GDM1 (cell line): ENCODE measurements at places on chromosomes 11 and 22.

DNA sequence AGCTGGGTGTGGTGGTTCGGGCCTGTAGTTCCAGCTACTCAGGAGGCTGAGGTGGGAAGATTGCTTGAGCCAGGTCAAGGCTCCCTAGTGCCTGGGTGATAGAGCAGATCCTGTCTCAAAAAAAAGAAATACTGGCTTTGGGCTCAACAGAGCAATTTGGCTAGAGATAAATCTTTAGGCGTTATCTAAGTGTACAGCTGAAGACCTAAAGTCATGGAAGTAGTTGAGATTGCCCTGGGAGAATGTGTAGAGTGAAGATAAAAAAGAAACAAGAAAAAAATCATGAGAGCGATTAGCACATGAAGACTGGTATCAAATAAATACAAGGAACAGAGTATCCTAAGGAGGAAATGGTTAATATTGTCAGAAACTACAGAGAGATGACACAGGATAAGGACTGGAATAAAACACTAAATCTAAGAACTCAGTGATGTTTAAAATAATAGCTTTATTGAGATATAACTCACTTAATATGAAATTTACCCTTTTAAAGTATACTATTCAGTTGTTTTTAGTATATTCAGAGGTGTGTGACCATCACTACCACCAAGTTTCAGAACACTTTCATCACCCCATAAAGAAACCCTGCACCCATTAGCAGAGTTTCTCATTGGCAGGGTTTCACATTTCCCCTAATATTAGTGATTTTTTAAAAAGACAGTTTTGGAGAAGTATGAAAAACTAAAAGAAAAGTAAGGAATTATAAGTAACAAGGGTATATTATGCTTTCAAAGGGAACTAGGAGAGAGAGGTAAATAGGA lies 20.7 kb downstream of the PIK3C2A start:
- DNase-seq, result no peak

DNA sequence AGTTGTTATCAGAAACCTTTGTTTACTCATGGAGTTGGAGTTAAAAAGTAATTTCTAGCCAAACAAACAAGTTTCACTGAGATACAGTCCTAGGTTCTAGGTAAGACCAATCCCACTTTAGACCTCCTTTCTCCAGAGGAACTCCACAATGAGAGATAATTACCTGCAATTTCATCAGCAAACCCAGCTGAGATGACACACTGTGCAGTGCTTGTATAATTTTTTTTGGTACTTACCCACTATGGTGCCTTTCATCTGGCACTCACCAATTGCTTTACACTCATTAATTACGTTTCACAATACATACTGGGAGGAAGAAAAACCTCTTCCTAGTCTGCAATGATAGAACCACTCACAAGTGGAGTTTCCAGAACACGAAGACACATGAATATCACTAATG lies 1.8 kb upstream of the MUC15 start:
- no peak for DNase-seq

GRCh38 chr11:72220696-72221363 lies 3.7 kb upstream of the INPPL1 start:
- DNase-seq, result no peak

- no peak for DNase-seq
Measured at GRCh38 chr22:39940757-39941305, 19.4 kb upstream of the TMA7B start.

GRCh38 chr11:10211470-10211869 lies 82.5 kb downstream of the SBF2 start:
- DNase-seq, result no peak

DNA sequence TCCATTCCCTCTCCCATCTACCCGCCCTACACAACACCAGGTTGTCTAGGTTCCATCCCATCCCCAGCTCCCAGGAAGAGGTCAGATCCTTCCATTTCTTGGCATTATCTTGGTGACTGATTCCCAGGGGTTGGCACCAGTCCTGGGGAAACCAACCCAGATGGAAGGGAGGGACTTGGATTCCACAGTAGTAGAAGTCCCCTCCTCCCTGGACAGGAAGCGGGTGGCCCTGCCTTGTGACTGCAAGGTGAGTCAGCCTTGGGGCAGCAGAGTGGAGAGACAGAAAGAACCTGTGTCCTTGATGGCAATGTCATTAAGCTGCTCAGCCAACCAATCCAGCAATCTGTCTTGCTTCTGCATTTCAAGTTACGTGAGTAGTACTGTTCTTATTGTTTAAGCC lies 26.5 kb downstream of the SYT13 start:
- DNase-seq, result no peak

DNA sequence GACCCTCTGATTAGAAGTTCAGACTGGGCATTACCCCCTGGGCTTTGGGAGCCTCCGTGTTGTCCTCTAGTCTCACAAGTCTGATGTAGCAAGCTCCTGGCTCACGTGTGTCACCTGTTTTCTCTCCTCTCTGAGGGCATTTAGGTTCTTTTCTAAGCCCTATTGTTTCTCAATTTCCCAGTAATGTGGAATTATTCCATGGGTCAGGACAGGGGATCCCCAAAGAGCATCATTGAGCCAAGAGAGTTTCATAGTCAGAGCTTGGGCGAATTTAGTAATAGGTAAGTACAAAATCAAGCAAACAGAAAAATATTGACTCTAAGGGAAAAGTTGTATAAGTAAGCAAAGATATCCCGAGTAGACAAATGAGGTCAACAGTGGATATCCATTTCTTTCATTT lies 57.3 kb downstream of the PPP6R2 start:
- DNase-seq, result no peak

DNA sequence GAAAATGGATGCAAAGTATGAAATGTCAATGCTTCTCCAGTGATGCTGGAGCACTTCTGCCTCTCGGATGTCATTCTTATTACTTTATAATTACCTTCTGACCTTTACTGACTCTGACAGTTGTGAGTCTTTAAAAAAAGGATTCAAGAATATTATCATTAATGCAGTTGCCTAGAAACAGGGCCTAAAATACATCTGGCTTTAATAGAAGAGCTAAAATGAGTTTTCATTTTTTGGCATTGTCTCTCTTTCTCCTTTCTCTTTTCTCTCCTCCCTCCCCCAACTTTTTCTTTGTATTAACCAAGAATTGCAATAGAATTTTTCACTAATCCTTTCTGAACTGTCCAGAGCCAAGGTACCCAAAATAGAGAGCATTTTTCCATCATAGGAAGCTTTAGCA lies 45.9 kb downstream of the FDX1 start:
- DNase-seq, result no peak

GRCh38 chr11:125498521-125498920 lies 2.5 kb upstream of the FEZ1 start:
- DNase-seq, result no peak

DNA sequence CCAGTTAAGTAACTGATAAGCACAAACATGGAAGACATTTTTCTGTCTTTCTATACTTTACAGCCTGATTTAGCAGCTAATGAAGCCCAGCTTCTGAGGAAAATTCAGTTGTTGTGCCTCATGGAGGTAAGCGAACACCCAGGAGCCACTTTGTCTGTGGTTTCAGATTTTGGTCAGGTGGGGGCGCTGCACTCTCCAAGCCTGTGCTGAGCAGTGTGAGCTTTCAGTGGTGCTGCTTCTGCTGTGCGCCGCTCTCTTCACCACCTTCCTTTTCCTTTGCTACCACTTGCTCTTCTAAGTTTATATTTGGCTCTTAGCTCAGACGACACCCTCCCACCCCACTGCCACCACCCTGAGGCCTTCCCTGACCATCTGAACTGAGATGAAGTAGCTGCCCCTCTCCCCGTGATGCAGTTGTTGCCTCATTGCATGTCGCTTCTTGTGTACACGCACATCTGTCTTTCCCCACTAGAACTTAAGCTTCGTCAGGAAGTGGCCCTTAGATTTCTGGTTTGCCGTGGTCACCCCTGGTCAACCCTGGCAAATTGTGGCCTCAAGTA lies 14.0 kb downstream of the PSMD13 start:
- peak; percentile 48 for DNase-seq

DNA sequence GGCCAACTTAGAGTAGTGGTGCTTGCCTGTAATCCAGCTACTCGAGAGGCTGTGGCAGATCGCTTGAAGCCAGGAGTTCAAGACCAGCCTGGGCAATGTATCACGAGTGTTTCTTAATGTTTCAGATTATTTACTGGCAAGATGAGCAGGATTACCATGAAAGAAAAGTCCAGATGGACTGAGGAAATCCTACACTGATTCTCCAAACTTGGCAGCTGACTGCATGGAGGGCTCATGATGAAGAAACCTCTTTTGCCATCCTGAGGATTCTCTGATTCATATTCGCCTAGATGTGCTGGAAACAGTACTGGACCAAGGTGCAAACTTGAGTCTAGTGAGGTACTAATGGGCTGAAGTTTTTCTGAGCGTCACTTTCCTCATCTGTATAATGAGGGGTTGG lies 2.8 kb upstream of the SIDT2 start:
- DNase-seq, result no peak

GRCh38 chr11:31500560-31500959 lies 8.9 kb downstream of the IMMP1L start:
- no peak for DNase-seq

DNA sequence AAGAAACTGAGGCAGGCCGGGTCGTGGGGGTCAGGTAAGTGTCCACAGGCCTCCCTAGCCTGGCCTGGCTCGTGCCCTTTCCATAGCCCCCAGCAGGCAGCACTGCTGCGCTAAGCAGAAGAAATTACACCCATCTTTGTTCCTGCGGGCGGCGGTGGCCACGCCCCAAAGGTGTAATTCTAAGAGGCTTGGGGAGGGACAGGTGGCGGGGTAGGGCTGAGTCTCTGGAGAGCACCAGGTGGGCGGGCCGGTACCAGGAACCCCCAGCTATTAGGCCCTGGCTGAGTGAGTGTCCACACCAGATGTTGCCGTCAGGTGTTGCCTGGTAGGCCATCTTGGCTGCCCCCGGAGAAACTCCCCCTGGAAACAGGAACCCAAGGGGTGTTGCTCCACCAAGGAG lies 12.3 kb upstream of the ARAP1 start:
- no peak for DNase-seq

DNA sequence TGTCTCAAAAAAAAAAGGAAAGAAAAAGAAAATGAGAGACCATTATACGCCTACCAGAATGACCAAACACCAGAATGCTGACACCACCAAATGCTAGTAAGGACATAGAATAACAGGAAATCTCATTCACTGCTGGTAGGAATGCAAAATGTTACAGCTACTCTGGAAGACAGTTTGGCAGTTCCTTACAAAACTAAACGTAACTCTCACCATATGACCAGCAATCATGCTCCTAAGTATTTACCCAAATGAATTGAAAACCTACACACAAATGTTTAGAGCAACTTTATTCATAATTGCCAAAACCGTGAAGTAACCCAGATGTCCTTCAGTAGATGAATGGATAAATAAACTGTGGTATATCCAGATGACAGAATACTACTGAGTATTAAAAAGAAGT lies 7.2 kb downstream of the CHKA start:
- no peak for DNase-seq

GRCh38 chr11:10728789-10729472 lies 22.1 kb upstream of the CTR9 start:
- DNase-seq, result no peak

GRCh38 chr11:97683733-97684132 lies 1293.9 kb downstream of the JRKL start:
- DNase-seq, result no peak

DNA sequence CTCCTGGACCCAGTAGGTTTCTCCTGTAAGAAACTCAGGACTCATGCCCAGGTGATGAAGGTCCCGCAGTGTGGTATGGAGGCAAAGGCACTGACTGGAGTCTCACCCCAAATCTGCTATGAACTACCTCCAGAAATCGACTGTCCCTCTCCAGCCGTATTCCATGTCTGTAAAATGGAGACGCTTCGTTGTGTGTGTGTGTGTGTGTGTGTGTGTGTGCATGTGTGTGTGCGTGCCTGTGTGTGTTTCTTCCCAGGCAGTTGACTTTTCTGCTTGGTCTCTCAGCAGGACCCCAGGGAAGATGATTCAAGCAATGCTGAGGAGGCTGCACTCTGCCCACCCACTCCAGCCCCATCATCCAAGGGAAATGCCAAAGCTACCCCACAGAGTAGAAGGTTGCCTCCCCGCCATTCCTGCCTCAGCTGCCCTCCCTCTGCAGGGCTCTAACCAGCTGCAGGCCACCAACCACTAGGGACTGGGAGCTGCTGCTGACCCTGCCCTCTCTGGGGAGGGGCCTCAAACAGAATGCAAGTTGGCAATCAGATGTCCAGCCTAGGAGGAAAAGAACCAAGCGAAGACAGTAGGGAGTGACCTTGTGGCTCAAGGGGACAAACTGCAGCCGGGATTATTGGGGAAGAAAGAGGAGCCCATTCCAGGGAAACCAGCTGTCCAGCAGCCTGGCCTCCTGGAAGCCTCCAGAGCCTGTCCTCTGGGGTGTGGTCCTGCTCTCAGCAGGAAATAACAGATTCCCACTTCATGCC lies 56.2 kb downstream of the SLC22A12 start:
- no peak for DNase-seq

DNA sequence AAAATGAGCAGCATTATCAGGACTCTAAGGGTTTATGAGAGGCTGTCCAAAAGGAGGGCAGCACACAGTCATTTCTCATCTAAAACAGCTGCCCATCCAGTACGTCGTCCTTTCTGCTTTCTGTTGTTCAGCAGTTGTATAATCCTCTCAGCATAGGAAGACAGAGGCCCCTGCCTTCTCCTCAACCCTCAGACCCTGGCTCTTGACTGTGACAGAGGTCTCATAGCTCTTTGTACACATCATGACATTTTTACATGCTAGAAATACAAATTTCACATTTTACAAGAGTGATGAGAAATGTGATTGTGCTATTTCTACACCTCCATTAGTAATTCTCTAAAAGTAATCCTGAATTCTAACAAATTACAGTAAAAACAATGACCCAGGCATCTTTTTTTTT lies 36.2 kb upstream of the ZC3H12C start:
- no peak for DNase-seq

DNA sequence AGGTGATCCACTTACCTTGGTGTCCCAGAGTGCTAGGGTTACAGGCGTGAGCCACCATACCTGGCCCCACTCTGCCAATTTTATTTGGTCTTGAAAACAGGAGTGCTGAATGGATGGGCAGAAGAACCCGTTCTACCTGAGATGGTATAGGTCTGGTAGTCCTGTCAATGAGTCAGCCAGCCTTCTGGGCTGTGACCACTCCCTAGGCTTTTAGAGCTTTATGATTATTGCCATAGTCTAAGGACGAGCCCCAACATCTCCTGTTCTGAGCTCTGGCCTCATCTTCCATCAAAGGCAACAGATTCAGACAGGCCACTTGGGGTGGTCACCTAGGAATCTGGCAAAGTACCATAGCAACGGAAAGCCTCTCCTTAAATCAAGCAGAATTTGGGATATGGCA lies 11.5 kb downstream of the ZDHHC5 start:
- no peak for DNase-seq

- DNase-seq, result no peak
Measured at GRCh38 chr11:420054-420910, 5.5 kb upstream of the SIGIRR start.

GRCh38 chr11:68379206-68379605 lies 66.8 kb downstream of the LRP5 start:
- DNase-seq, result no peak

GRCh38 chr11:65126624-65127274 lies 4.6 kb downstream of the MRPL49 start:
- no peak for DNase-seq

- DNase-seq, result no peak
Measured at GRCh38 chr11:12963051-12963450, 46.1 kb upstream of the RASSF10 start.

GRCh38 chr22:24805790-24806662 lies at the start of gene SGSM1:
Gene SGSM1 (plus strand): TSS chr22:24806211. CDS start chr22:24806326, 115 bp downstream.
- peak; percentile 58 for DNase-seq
